ENCODE measurements at places on chromosomes 16 and 17.
A peak's percentile ranks its signal among the peaks of the same experiment; 100 is the strongest.

DNA sequence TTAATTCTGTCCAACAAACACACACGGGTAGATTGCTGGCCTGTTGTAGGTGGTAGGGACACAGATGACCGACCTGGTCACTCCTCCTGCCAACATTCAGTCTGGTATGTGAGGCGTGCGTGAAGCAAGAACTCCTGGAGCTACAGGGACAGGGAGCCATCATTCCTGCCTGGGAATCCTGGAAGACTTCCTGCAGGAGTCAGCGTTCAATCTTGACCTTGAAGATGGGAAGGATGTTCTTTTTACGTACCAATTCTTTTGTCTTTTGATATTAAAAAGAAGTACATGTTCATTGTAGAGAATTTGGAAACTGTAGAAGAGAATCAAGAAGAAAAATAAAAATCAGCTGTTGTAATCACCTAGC is 3.5 kb upstream of the ADGRG3 start:
- no peak for DNase-seq

DNA sequence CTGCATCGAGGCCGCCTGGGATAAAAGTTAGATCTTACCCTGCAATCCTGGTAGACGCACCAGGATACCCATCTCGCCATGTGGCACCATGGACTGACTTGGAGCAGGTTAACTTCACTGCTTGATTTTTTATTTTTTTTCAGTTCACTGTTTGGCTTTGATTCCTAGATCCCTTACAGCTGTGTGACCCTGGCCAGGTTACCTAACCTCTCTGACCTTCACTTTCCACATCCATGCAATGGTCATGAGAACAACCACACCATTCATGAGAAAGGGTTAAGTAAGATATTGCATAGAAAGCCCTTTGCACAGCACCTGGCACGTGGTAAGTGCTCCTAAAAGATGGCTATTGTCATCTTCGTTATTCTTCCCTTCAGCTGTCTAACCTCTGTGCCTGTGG is 230.5 kb downstream of the SOX9 start:
- DNase-seq = no peak

GRCh38 chr17:44970136-44970741 is 2.1 kb upstream of the C1QL1 start:
- no peak for DNase-seq

DNA sequence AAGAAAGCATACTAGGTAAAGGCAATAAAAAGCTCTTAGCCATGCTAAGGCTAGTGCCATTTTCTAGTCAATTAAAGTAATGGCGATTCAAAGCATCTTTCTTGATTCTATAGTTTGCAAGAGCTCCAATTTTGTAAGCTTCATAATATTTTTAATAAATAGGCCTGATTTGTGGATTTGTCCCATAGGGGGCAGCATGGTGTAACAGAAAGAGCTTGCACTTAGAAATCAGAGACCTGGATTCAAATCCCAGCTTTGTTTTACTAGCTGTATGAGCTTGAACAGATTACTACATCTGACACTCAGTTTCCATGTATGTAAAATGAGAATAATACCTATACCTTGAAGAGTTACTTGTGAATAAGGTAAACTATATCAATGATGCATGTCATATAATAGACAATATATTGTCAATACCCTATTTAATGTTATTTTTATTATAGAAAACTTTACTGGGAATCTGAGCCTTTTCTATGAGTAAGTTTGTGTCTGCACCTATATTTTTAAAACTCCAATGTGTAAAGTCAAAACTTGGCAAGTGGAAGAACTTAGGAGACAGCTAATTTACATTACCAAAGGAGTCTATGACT is 93.6 kb upstream of the NOG start:
- DNase-seq = no peak

DNA sequence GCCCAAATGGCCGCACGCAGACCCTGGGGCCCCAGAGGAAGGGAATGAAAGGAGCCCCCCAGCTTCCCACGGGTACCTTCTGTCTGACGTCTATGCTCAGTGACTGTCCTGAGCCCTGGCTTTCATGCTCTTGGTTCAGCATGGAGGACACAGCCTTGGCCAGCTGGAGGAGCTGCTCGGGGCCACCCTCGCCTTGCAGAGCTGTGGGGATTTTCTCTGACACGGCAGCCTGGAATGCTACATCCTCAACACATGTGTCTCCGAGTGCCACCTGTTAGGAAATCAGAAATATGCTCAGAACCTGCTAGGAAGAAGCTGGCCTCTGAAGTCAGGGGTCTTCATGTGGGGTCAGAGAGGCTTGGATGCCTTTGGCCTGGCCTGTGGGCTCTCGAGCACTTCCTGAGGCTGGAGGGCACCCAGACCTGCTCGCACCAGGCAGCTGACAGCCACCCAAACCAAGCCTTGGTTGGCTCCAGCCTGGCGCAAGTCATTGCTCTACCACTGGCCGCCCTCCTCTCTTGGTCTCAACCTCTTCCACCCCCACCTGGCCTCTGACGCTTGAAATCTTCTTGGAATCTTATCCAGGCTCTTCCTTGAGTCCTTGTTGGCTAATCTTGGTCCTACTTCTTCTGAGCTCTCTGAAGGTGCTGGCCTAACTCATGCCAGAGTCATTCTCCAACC is 63.7 kb upstream of the BCO1 start:
- no peak for DNase-seq

DNA sequence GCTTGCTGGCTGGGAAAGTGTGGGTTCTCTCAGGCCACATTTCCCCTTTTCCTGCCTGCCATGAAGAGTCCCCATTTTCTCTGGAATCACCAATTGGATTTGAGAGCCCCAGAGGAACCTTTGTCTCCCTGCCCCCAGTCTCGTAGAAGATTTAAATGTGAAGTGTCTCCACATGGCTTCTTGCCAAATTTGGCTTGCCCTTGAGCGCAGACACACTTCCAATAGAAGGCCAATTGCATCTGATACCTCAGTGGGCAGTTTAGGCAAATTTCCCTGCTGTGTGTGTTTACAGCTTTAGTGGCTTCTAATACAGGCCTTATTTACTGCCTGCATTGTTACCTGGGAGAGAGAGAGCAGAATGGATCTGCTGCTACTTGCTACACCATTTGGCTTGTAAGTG is 29.7 kb downstream of the CDK5R1 start:
- DNase-seq = no peak

GRCh38 chr17:46121841-46122485 is 71.3 kb downstream of the KANSL1 start:
- DNase-seq = no peak

- peak; percentile 67 for DNase-seq
These were observed 285.2 kb downstream of the SEC14L1 start for GRCh38 chr17:77425791-77426641.

- no peak for DNase-seq
These were observed 17.7 kb downstream of the PLCG2 start for GRCh38 chr16:81796583-81797346.

GRCh38 chr17:12627177-12627629 is 38.5 kb upstream of the MYOCD start:
- no peak for DNase-seq

GRCh38 chr17:51647826-51648225 is 387.5 kb downstream of the UTP18 start:
- no peak for DNase-seq

DNA sequence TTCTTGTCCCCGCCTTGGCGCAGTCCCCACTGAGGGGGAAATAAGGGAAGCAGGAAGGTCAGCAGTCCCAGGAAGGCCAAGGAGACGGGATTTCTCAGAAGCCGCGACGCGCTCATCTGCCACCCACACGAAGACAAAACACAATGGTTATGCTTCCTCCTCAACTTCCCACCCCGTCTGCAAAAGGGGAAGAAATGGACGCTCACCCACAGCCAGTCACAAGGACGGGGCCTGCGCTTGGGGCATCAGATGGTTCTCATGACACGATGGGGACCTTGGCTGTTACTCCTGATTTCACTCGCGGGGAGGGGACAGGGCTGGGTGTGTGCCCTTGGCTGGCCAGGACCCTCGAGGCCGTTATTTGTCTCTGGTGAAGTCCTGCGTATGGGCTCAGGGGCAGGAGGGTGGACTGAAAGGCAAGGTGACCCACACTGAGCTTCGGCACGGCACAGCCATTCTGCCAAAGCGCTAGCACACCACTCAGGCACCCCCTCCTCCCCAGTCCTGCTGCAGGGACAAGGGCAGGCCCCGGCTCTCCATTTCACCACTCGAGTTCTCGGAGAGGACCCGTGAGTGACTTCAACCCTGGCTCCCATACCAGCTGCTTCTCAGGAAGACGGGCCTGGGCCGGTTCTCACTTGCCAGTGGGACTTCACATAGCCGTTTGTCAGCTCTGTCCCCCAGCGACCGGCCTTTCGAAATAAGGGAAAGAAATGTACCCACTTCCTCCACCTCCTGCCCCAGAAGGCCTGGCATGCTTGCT is 84.5 kb downstream of the ABR start:
- no peak for DNase-seq

- peak; percentile 11 for DNase-seq
These were observed 6.7 kb downstream of the SPACA3 start for GRCh38 chr17:32998111-32998886.

GRCh38 chr16:3099732-3100499 is 822 bp upstream of the ZSCAN10 start:
- DNase-seq = peak; percentile 79

DNA sequence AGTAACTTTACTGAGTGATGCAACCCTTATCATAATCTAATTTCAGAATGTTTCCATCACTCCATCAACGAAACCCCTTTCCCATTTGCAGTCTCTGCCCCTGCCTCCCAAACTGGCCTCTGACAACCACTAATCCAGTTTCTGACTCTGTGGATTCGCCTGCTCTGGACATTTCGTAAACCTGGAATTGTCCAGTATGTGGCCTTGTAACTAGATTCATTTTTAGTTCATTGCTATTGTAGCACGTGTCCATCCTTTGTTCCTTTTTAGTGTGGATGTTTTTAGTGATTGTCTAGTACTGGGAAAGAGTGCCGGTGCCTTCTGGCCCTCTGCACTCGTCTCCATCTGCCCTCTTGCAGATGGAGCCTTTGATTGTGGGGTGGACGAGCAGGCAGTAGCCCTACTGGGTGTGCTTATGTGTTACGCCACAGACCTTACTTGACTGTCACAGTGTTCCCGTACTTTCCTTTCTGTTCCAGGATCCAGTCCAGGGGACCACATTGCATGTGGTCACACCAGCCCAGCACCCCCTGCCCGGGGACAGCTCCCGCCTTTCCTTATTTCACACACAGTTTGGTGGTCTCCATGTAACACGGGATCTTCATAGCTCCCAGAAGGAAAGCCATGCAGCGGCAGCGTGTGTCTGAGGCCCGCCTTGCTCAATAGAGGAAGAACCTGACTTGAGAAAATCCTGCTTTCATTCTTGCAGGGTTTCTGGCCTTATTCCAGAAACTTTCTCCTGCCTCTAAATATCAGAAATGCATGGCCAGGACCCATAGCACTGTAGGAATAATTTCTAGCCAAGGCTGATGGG is 8.8 kb downstream of the KIAA0513 start:
- DNase-seq = no peak

Data from stimulated activated CD8-positive, alpha-beta memory T cell treated with anti-CD3 and anti-CD28 coated beads, Interleukin-4, amount 100 ng/mL, for 4 hours (primary cell).